ENCODE measurements at places on chromosomes 7 and 10. TPM values are rescaled to one million over a fixed set of nuclear protein-coding genes. Genes with fewer than 3 reads are reported as not detected.

Gene C10orf67
- total RNA-seq = not detected

Gene CRYGN
- not detected for total RNA-seq

Gene MRLN
- total RNA-seq = not detected

Gene TMEM26
- total RNA-seq = not detected

Gene NFE2L3
- total RNA-seq = 12.6 TPM

Data from OCI-LY7 (cell line).